NCI-H187 treated with DMSO at 0.1 percent for 48 hours (cell line): ENCODE measurements at places on chromosomes 1 and 21.
A peak's percentile ranks its signal among the peaks of the same experiment; 100 is the strongest.

DNA sequence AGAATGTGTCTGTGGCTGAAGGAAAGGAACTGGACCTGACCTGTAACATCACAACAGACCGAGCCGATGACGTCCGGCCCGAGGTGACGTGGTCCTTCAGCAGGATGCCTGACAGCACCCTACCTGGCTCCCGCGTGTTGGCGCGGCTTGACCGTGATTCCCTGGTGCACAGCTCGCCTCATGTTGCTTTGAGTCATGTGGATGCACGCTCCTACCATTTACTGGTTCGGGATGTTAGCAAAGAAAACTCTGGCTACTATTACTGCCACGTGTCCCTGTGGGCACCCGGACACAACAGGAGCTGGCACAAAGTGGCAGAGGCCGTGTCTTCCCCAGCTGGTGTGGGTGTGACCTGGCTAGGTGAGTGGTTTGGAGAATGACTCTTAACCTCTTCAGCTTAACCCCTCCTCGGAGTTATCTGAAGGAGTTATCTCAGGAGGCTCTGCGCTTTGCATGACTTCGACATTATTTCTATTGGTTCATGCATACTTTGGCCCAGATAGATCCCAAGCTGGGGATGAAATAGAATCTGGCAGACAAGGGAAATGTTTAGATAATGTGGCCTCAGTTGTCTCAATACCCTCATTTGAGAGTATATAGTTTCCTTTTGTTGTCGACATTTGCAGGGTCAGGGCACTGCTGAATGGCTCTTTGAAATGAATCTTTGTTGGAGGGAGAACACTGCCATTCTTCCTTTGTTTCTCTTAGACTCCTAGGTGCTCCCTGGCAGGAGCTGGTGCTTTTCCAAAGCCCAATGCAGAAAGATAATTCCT, 39.7 kb downstream of the PTGFRN start:
- DNase-seq = no peak

DNA sequence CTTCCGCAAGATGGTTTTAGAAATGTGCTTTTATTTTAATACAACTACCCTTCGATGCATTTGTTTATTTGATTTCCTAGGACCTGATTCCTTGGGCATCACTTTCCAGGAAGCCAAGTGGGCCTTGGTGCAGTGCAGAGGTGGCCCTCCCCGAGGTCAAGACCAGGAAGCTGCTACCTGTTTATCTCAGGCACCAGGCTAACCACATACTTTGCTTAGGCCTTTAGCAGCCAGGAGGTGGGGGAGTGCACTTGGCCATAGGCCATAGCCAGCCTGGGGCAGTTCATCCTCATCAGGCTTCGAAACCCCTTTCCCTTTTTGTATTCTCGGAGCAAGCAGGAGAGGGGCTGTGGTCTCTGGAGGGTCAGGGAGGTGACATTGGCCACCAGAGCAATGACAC, 45.4 kb downstream of the SMYD2 start:
- no peak for DNase-seq

GRCh38 chr1:28927266-28927647, 12.9 kb downstream of the EPB41 start:
- DNase-seq = no peak

DNA sequence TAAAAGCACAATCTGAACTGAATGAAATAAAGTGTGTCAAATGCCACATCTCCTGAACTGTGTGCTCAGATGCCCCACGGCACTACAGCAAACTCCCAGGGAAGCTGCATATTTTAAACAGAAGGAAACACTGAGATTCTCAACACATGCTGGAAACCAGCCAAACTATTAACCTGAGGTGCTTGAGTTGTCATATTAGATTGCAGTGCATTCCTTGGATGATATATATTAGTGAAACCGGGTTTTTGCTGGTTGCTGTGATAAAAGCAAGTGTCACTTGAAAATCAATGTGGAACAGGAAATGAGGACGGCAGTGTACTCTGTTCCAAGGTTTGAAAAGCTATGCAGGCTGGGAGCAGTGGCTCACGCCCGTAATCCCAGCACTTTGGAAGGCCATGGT, 8.7 kb downstream of the SYNJ1 start:
- DNase-seq = no peak

DNA sequence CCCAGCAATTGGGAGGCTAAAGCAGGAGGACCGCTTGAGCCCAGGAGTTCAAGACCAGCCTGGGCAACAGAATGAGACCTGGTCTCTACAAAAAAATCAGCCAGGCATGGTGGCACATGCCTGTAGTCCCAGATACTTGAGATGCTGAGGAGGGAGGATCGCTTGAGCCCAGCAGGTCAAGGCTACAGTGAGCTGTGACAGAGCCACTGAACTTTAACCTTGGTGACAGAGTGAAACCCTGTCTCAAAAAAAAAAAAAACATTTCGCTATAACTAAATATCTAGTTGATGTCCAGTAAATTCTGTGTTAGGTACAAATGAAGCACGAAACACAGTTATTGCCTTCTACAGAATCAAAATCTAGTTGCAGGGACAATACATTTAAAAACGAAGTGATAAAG, 95.7 kb upstream of the HP1BP3 start:
- no peak for DNase-seq

DNA sequence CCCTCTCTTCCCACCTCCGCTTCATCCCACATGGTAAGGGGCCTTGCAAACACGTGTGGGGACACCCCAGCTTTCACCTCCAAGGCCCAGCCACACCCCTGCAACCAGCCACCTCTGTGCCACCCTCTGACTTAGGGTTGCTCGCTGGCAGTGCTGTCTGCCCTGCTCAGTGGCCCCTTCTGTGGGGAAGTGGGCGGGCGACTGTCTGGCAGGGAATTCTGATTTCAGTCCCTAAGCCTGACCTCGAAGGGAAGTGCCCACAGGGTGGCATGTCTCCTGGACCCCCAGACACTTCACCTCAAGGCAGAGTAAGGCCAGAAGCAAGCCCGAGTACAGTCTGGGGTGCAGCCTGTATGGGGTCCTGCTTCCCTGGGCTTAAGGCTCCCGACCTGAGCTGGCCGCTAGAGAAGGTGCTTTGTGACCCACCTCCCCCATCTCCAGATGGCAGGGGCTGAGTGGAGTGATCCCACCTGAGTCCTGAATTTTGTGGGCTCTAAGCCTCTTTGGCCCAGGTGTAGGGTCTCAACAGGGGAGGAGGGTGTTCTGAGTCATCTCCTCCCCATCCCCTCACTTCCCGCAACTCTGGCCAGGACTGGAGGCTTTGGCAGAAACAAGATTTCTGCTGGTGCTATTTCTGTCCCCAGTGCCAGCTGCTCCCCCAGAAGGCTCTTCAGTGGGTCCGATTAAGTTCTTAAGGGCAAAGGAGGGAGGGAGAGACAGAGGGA, 7.0 kb downstream of the RD3 start:
- no peak for DNase-seq

DNA sequence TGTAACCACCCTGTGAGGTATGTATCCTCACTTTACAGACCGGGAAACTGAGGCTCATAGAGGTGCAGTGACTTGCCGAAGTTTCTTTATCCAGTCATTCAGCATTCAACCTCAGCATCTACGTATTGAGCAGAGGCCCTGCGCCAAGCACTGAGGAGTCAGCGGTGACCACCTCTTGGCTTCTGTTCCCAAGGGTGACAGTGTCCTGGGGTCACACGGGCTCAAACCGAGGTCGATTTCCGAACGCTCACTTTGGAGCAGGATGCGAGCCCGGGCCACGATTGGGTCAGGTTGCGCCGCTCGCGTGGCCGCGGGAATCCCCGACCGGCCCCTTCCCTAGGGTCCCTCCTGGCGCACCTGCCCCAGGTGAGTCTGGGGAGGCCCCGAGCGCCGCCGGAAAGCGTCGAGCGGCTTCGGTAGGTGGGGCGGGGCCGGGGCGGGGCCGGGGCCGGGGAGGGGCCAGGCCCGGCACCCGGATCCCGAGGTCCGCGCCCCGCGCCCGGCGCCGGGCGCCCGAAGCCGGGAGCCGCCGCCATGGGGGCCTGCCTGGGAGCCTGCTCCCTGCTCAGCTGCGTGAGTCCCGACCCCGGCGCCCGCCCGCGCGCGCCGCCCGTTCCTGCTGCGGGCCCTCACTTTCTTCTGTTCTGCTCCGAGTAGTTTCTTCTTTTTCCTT, at the start of gene SERINC2:
Gene SERINC2 (plus strand): TSS at position 482 of the 673 bp plus-strand sequence. CDS start 53 bp downstream, at position 535.
- no peak for DNase-seq

- DNase-seq = no peak
Measured at GRCh38 chr1:17559615-17560419, 20.3 kb downstream of the ARHGEF10L start.

GRCh38 chr1:180402001-180402400, 100.4 kb downstream of the ACBD6 start:
- DNase-seq = no peak

GRCh38 chr1:170664828-170665612, 1.1 kb downstream of the PRRX1 start:
- no peak for DNase-seq

- DNase-seq = no peak
Measured at GRCh38 chr1:71053146-71053545, 5.5 kb upstream of the PTGER3 start.

GRCh38 chr1:32786856-32787255, 30.3 kb downstream of the YARS1 start:
- DNase-seq = no peak

DNA sequence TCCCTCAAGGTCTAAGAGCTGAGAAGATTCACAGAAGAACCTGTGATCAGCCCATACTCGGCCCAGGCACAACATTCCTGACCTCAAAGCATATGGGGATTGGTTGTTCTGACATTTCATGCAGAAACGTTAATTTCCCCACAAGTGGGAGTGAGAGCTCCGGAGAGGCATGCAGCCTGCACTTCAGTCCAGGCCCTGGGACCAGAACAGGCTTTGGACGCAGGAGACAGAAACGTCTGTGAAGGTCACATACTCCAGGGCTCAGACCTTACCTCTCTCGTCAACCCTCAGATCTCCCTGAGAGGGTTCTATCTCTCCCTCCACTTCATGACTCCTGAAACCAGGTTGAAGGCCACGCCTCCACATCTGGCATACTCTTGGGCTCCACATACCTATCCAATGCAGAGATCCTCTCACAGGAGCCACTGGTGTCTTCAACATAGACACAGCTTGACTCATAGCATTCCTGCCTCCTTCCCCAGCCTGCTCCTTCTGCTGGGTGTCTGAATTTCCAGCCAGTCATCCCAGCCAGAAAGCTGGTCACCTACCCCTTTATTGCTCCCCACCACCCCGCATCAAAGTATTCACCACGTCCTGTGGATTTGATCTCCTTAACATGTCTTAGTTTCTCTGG, 149.2 kb downstream of the OMA1 start:
- DNase-seq = no peak

- DNase-seq = no peak
Measured at GRCh38 chr1:63366908-63367214, 566 bp upstream of the ALG6 start.

GRCh38 chr1:209063767-209064659, 519.5 kb upstream of the CAMK1G start:
- no peak for DNase-seq

- no peak for DNase-seq
Measured at GRCh38 chr1:206540044-206540780, 32.9 kb downstream of the RASSF5 start.

- DNase-seq = no peak
Measured at GRCh38 chr21:38261851-38262250, 5.1 kb downstream of the KCNJ15 start.

GRCh38 chr1:236027104-236027503, 37.8 kb downstream of the NID1 start:
- DNase-seq = no peak

DNA sequence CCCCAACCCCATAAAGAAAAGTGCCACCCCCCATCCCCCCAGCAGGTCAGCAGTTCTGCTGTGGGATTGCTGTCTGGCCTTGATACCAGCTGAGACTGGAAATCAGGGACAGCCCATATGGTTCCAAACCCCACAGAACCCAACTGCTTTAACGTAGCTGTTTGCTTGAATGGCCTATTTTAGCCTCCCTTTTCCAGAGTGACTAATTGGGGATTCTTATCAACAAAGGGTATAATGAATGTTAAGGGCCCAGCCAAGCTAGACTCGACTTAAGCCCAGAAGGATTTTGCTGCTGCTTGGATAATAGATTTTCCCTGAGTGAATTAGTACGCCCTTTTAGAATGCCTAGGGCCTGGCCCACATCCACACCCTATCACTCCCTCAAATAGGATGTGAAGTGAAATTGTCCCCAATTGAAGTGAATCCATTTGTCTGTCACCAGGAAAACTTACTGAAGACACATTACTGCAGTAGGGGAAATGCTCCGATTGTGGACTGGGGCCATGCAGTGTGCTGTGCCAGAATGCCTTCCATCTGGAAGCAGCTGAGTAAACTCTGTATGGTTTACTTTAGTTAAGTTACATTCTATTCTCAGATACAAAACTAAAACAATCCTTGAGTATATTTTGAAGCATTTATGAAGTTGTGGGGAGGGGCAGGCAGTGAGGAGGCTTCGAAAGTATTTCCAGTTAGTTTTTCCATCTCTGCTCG, 156.9 kb downstream of the DHRS3 start:
- DNase-seq = no peak

GRCh38 chr1:212147581-212148033, 112.1 kb downstream of the DTL start:
- DNase-seq = peak; percentile 65

- no peak for DNase-seq
Measured at GRCh38 chr1:117686907-117687306, 81.1 kb downstream of the TENT5C start.

- DNase-seq = no peak
Measured at GRCh38 chr1:156860113-156860627, 495 bp upstream of the NTRK1 start.

GRCh38 chr1:3534803-3535637, 76.3 kb downstream of the MEGF6 start:
- DNase-seq = no peak

DNA sequence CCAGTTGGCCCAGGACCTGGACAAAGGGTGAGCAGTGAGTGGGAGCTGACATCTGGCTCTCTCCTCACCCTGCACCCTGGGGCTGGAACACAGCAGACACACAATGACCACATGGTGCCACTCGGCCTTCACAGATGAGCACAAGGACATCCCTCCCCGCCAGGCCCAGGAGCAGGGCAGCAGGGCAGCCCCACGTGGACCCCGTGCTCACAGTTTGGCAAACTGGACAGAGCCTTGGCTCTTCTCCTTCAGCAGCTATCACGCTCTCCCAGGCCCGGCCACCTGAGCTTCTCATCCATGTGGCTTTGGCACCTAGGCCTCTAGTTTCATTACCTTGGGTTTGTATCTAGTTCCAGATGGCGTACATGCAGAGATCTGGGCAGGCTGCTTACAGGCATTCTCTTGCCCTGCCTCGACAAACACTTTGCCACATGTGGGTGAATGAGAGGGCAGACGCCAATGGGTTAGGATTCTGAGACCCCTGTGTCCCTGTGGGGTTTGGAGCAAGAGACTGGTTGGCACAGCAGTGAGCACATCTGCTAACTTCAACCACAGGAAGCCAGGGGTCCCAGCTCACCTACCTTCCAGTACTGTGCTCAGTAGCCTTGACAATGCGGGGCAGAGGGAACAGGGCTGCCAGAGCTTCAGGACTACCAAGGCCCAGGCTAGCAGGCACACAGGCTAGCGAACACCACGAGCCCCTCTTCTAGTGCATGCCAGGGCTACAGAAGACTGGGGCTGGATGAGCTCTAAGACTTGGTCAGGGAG, 3.4 kb upstream of the PTPRF start:
- DNase-seq = no peak
